HT1080 (cell line): ENCODE measurements at places on chromosomes 1 and 21.

GRCh38 chr1:114720492-114720891, 3.9 kb upstream of the NRAS start:
- DNase-seq = no peak

DNA sequence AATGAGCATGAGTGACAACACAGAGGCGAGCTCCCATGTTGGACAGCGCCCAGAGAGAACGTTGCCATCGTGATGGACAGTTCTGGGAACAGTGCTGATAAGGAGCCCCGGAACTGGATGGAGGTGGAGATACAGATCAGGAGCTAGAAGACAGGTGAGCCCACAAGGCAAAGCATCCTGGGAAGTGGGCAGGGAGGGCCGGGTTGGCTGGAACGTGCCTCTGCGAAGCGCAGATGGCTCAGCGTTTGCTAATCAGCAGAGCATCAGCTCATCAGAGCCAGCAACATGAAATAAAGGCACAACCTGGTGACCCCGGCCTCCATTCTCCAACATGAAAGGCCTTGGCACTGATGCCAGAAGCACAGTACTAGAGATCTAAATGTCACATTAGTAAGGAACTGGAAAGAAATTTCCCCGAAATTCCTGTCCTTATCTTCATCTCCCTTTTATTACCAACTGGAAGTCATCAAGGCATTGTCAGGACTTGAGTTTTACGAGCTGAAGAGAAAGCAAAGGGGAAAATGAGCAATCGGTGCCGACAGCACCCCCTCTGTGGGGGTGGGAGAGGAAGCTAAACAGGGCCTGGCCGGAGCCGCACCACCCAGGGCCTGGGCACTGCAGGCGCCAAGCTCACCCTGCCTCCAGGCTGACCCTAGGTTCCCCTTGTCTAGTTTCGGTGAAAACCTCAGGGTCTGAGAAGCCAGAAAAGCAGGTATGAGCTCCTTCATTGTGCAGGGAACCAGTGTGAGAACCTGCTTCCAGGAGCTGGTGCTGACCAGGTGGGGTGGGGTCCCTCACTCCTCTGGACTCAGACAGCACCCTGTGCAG, 19.9 kb downstream of the ABCA4 start:
- no peak for DNase-seq

GRCh38 chr1:182248721-182249120, 142.9 kb downstream of the GLUL start:
- no peak for DNase-seq

DNA sequence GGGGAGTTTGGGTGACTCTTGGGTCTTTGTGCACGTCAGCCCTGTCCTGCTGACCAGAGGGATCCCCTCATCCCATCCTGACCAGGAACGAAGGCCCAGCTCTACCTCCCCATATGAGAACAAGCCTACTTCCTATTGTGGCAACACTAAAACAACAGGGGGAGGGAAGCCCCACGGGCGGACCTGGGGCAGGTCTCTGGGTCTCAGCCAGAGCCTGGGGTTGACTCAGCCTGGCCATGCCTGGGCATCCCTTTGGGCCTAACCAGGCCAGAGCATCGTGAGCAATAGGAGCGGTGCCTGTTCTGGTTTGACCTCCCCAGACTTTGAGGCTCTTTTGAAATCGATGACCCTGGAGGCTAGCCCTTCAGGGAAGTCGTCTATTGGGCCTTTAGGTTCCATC, 16.8 kb downstream of the RPS6KA1 start:
- DNase-seq = peak; percentile 40

GRCh38 chr1:9596415-9597123, 7.9 kb downstream of the TMEM201 start:
- DNase-seq = no peak

DNA sequence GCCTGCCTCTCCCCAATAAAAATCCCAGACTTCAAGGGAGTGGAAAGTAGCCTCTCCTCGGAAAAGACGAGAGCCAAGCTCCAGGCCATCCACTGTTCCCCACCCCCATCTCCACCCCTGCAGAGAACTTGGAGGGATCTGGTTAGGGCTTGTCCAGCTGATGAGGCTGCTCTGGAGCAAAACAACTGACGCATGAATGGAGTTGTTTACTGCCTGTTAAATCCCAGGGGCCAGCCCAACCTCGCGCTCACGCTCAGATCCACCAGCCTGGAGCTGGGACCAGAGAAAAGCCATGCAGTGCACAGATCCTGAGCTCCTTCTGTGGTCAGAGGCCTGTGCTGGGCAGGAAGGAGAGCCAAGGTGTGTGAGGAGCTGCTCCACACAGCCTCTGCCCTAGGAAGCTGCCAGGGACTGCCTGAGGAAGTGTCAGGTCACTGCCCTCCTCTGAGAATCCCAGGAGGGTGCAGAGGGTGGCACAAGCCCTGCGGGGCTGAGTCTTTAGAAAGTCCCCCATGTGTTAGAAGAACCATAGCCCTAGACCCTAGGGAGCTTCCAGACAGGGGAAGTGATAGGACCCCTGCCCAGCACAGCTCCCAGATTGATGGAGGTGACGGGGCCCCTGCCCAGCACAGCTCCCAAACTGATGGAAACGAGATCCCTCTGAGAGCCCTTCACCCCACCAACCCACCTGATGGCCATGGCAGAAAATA, 109.0 kb upstream of the IPO9 start:
- DNase-seq = no peak
